ENCODE measurements at places on chromosomes 4 and X. TPM values are rescaled to one million over a fixed set of nuclear protein-coding genes. Genes with fewer than 3 reads are reported as not detected.

Gene LDB2
- 37.7 TPM for total RNA-seq

Gene SATL1
- total RNA-seq: not detected

Gene P2RY10
- total RNA-seq: 0.73 TPM

Gene GC
- total RNA-seq: not detected

Gene CYBB
- total RNA-seq: 142 TPM

Gene SH3RF1
- total RNA-seq: 24.0 TPM

Gene SMR3B
- not detected for total RNA-seq

Gene SLC49A3
- 27.5 TPM for total RNA-seq

Gene SERPINA7
- not detected for total RNA-seq

Gene PAGE4
- total RNA-seq: not detected

Gene PFKFB1
- total RNA-seq: 0.47 TPM

Gene PAK3
- total RNA-seq: 3.1 TPM

GRCh38 chr4:68466185-68466584 is 18.9 kb downstream of the TMPRSS11E start:
- no peaks in the 10 kb centered on the region for H3K4me1 ChIP-seq
- no peak overlapping the region for H3K4me3 ChIP-seq
- no peak overlapping the region for H3K27ac ChIP-seq
- H3K27me3 ChIP-seq: no peaks in the 10 kb centered on the region
- no peaks in the 10 kb centered on the region for H3K36me3 ChIP-seq
- DNase-seq: no peak

- H3K36me3 ChIP-seq: no peaks in the 10 kb centered on the region
- no peak overlapping the region for H3K4me3 ChIP-seq
- DNase-seq: no peak
- H3K4me1 ChIP-seq: peaks cover 31% of the 10 kb centered on the region
Measured at GRCh38 chr4:48727666-48728459, 52.2 kb downstream of the FRYL start.

- H3K27me3 ChIP-seq: no peaks in the 10 kb centered on the region
- peaks cover 55% of the 10 kb centered on the region for H3K4me1 ChIP-seq
- H3K4me3 ChIP-seq: no peak overlapping the region
- DNase-seq: no peak
- H3K27ac ChIP-seq: peak overlapping the region; percentile 14
Measured at GRCh38 chr4:76300012-76300411, 6.5 kb upstream of the STBD1 start.

DNA sequence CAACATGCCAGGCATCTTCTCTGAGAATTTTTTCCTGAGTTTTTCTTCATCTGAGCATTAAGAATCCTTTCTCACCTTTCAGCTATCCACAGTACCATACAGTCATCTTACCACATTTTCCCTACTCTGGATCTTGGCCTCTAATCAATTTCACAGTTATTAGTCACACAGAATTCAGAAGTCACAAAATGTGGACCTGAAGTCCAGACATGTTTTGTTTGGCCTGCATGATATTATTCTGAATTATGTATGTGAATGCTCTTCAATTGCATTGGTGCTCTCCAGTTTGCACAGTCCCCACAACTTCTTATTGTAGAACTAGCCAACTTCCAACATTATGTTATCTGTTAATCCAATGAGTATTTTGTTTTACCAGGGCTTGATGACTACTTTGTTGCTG is 102.3 kb upstream of the GRIA3 start:
- H3K4me3 ChIP-seq: no peak overlapping the region
- no peak overlapping the region for H3K27ac ChIP-seq
- DNase-seq: no peak
- H3K4me1 ChIP-seq: no peaks in the 10 kb centered on the region
- H3K36me3 ChIP-seq: no peaks in the 10 kb centered on the region
- no peaks in the 10 kb centered on the region for H3K27me3 ChIP-seq

DNA sequence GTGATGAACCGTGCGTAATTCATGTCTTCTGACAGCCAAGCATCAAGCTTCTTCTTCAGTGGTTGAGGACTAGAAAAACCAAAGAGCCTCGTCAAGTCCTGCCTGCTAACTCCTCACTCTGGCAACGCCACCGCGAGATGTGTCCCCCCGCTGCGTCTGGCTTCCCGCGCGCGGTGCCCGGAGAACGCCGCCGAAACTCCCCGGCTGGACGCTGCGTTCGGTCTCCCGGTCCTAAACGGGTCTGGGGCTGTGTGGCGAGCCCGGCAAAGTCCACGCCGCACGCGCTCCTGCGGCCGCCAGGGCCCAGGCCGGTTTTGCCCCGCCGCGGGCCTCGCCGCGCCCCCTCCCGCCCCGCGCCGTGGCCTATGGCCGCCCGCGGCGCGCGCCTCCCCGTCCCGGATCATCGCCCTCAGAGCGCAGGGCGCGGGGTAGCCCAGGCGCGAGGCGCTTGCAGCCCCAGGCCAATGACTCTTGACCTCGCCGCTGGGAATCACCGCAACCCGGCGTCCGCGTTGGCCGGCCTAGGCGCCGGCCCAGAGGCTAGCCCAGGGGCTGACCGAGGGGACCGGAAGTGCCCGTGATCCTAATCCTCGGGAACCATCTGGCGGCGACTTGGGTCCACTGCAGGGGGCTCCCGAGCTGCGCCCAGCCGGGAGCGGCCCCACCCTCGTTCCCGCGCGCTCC is at the start of gene AADAT:
Gene AADAT (minus strand): TSS at position 289 of the 684 bp plus-strand sequence. CDS start 266 bp downstream, at position 23.
- H3K27me3 ChIP-seq: peaks cover 39% of the 10 kb centered on the region
- H3K4me1 ChIP-seq: no peaks in the 10 kb centered on the region
- peak; percentile 76 for DNase-seq

DNA sequence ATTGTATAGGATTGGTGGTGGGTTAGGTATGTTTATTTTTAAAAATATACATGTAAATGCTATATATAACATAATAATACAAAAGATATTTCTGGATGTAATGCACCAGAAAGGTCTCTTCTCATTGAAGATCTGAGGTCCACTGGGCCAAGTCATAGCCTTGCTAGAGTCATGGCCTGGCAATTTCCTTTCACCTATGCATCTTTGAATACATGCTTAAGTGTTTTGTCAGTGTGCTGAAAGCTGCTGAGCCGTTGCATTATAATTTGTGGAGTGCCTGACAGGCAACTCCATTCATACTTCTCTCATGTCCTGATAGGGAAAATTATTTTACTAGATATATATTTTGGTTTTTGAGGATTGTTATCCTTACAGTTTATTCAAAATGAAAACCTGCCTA is 410.2 kb upstream of the CT83 start:
- H3K4me1 ChIP-seq: no peaks in the 10 kb centered on the region
- no peaks in the 10 kb centered on the region for H3K36me3 ChIP-seq
- no peaks in the 10 kb centered on the region for H3K27me3 ChIP-seq

- no peaks in the 10 kb centered on the region for H3K4me1 ChIP-seq
- DNase-seq: no peak
- H3K36me3 ChIP-seq: no peaks in the 10 kb centered on the region
- H3K4me3 ChIP-seq: no peak overlapping the region
- no peaks in the 10 kb centered on the region for H3K27me3 ChIP-seq
- H3K27ac ChIP-seq: no peak overlapping the region
Measured at GRCh38 chr4:122119739-122120138, 32.4 kb upstream of the BLTP1 start.

DNA sequence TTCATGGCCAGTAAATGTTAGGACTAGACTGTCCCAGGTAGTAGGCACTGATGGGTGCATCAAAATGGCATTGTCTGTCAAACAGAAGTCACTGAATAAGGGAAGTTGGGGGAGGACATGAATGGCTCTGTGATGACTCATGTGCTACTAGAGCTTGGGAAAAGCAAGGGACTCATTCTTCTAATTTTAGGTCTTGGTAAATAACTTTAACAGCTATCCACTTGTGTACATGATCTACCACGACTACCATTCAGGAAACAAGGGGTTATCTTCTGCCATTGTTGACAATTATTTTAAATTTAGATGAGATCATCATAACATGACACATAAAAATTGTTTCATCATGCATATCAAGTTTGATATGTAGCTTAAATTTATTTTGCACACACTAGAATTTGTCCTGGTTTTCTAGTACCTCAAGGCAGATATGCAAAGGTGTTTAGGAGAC is 6.3 kb downstream of the AREG start:
- no peaks in the 10 kb centered on the region for H3K36me3 ChIP-seq
- no peak overlapping the region for H3K27ac ChIP-seq
- H3K4me3 ChIP-seq: no peak overlapping the region

- peak overlapping the region; percentile 2 for H3K27ac ChIP-seq
- no peak for DNase-seq
- no peak overlapping the region for H3K4me3 ChIP-seq
- H3K27me3 ChIP-seq: no peaks in the 10 kb centered on the region
- H3K4me1 ChIP-seq: peaks cover 6% of the 10 kb centered on the region
Measured at GRCh38 chrX:110120025-110120424, 117.1 kb downstream of the TMEM164 start.

DNA sequence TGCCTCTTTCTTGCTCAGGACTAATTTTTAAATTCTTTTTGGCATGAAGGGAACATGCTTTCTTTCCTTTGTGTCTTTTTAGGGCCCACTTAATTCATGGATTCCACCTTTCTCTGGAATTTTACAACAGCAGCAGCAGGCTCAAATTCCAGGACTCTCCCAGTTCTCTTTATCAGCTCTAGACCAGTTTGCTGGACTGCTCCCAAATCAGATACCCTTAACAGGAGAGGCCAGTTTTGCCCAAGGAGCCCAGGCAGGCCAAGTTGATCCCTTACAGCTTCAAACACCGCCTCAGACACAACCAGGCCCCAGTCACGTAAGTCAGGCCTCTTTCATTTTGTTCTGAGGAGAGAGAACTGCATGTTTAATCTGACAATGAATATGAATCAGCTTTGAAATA is 2.3 kb downstream of the ODAM start:
- H3K27me3 ChIP-seq: no peaks in the 10 kb centered on the region
- no peak for DNase-seq
- H3K4me3 ChIP-seq: no peak overlapping the region
- H3K27ac ChIP-seq: no peak overlapping the region
- no peaks in the 10 kb centered on the region for H3K4me1 ChIP-seq

DNA sequence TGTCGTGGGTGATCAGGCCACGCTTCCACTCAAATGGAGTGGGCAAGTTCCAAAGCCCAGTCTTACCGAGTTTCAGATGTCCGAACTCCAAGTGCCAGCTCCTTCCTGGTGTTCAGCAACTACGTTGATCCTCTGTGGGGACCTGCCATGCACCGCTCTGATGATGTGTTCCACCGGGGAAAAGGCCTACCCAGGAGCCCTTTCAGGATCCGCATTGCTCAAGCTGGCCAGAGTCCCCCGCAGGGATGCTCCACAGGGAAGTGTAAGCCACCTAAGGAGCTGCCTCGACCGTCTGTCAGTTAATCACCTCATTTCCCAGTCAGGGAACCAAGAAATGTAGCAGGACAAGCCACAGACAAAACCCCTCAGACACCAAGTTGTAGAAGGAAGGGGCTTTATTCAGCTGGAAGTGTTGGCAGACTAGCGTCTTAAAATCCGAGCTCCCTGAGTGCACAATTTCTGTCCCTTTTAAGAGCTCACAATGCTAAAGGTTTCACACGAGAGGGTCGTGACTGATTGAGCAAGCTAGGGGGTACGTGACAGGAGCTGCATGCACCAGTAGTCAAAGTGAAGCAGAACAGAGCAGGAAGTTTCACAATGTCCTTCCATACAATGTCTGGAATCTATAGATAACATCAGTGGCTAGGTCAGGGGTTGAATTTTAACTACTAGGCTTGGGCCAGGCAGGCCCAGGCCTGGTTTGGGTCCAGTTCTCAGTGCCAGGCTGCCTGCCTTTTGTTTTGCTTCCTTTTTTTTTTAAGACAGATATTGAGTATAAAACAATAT is 126.2 kb upstream of the ZDHHC15 start:
- H3K27me3 ChIP-seq: no peaks in the 10 kb centered on the region
- H3K4me1 ChIP-seq: no peaks in the 10 kb centered on the region
- no peak for DNase-seq
- H3K4me3 ChIP-seq: no peak overlapping the region

DNA sequence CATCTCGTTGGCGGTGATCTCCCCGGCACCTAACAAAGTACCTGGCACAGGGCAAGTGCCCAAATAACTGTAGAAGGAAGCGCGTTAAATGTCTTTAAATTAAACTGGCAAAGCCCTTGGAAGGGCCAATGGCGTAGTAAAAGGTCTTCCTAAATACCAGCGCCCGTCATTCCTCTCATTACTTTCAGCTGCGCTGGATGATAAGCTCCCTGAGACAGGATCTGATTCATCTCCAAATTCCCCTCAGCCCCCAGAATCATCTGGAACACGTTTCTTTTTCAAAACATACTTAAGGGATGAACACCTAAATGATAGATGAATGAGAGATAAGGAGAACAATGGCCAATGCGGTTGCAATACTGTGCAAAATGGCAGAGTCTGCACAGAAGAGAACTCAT is 95.1 kb downstream of the AFAP1 start:
- no peak for DNase-seq
- H3K27ac ChIP-seq: no peak overlapping the region
- H3K4me3 ChIP-seq: no peak overlapping the region
- H3K27me3 ChIP-seq: no peaks in the 10 kb centered on the region
- peaks cover 6% of the 10 kb centered on the region for H3K4me1 ChIP-seq

- no peaks in the 10 kb centered on the region for H3K27me3 ChIP-seq
- no peaks in the 10 kb centered on the region for H3K36me3 ChIP-seq
- no peak overlapping the region for H3K4me3 ChIP-seq
- peaks cover 13% of the 10 kb centered on the region for H3K4me1 ChIP-seq
Measured at GRCh38 chr4:184870718-184871117, 45.0 kb upstream of the ACSL1 start.

DNA sequence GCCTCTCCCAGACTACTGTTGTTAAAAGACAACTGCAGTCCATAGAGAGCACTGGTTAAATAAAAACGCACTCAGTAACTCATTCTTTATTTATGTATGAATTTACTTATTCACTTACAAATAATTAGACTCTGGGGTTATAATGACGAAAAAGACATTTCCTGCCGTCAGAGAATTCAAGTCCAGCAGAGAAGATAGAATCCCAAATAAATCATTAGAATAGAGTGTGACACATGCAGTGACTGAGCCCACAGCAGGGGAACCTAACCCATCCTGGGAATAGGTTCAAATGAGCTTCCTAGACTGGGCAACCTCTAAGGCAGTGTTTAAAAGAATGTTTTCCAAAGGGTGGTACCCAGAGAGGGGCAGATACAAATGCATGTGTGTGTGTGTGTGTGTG is 53.9 kb downstream of the FGFBP1 start:
- no peaks in the 10 kb centered on the region for H3K36me3 ChIP-seq
- no peak overlapping the region for H3K4me3 ChIP-seq
- H3K27me3 ChIP-seq: no peaks in the 10 kb centered on the region
- no peak for DNase-seq
- no peak overlapping the region for H3K27ac ChIP-seq

DNA sequence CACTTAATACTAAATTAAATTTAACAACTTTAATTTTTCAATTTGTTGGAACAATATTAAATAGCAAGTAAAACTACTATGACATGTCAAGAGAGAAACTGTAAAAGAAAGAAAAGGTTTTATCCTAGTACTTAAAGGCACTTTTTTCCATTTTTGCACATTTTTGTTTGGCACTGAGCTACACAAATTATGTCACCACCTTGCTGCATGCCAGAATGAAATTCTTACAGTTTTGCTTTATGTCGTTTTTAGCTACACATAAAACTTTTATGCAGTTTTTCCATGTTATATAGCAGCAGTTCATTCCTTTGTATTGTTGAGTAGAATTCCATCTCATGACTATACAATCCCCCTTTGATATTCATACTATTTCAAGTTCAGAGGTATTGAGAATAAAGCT is 99.1 kb upstream of the RXFP1 start:
- no peak overlapping the region for H3K4me3 ChIP-seq
- DNase-seq: no peak
- no peaks in the 10 kb centered on the region for H3K36me3 ChIP-seq
- H3K27me3 ChIP-seq: no peaks in the 10 kb centered on the region
- H3K27ac ChIP-seq: no peak overlapping the region

Data from left lung (tissue), 14 donors.